ENCODE measurements at places on chromosomes 5 and 9. TPM values are rescaled to one million over a fixed set of nuclear protein-coding genes. Genes with fewer than 3 reads are reported as not detected.

ALDH1A1 gene
- total RNA-seq = 4,899 TPM

NCBP1 gene
- 29.4 TPM for total RNA-seq

GABRA1 gene
- total RNA-seq = not detected

SLC4A9 gene
- total RNA-seq = 0.01 TPM

MORN5 gene
- not detected for total RNA-seq

LECT2 gene
- total RNA-seq = not detected

ZDHHC11B gene
- total RNA-seq = 1.3 TPM

WNT8A gene
- total RNA-seq = not detected

CDC25C gene
- 13.0 TPM for total RNA-seq

NXNL2 gene
- total RNA-seq = 0.54 TPM

Data from A549 treated with CpdA at 1 μM for 4 hours (cell line).